ENCODE measurements at places on chromosomes 2 and 18.

DNA sequence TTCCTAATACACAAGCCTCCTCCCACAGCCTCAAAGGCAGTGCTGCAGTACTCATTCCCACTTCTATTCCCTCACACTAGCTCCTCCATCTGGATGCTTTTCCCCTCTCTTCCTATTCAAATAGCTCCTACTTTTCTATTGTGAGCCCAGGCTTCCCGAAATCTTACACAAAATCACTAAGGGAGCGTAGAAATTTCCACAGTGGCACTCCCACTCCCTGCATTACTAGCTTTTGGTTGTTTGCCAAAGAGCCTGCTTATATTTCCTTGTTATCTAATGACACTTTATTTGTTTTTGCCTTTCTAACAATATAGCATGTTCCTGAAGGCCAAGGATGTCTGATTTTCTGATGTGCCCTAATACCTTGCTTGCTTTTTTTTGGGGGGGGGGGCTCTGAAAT, 10.9 kb downstream of the EPAS1 start:
- DNase-seq = no peak

GRCh38 chr18:38575648-38576047, 1010.0 kb upstream of the CELF4 start:
- DNase-seq = no peak

DNA sequence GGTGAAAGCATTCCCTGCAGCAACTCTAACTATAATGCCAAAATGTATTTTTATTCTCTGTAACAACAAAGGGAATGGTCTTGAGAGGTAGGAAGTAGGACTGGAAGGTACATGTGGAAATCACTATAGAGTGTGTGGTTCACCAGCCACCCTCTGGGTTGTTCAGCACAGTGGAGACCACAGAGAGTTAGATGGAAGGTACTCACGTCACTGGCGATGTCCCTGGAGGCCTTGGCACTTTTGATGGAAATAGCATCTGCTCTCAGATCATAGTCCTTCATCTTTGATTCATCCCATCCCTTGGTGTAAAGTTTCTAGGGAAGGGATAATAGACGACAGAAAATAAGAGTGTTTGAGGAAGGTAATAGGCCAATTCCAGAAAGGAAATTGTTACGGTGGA, 124.0 kb downstream of the NEB start:
- DNase-seq = no peak

DNA sequence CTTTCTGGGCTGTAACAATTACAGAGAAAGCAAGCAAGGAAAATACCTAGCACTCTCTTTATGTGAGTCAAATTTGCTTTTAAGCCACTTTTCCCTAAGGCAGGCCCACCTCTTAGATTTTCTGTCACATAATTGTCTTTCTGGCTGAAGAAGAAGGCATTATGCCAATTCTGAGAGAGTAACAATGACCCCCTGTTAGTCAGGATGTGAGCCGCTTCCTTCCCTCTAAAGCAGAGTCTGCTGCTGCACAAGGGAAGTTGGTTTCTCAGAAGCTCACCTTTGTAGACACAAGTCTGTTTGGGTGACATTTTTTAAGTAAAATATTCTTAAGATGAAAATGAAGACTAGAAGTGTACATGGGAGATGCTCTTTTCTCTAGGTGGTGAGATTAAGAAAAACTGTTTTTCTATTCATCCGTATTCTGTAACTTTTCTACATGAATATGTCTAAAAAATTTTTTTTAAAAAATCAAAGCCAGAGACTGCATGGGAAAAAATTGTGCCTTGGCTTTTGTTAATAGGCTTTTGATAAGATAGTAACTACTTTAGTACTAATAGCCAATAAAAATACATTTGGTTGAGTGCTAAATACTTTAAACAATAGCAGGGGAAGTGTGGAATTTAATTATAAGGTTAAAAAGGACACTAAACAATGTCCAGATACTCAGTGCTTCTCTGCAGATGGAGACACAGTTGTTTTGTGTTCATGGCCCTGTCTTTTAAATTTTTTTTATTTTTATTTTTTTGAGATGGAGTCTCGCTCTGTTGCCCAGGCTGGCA, 33.4 kb upstream of the VPS54 start:
- DNase-seq = no peak

DNA sequence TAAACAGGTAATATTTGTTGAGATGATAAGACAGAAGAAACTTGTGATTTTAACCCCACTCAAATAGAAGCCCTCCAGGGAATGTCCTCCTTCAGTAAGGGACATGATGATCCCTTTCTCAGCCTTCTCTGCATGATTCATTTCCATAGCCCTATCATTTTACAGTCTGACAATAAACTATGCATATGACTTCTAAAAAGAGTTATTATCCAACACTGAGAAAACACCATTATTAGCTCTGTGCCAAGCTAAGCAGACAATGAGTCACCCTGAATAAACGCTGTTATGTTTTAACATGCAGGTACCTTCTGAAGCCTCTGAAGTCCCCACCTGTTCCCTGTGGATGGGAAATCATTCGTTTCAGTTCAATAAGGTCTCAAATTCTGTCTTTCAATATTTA, 54.7 kb downstream of the DTNB start:
- no peak for DNase-seq

- no peak for DNase-seq
Measured at GRCh38 chr2:60976875-60977561, 40.5 kb upstream of the PEX13 start.

- no peak for DNase-seq
Measured at GRCh38 chr2:149616681-149617456, 29.3 kb upstream of the MMADHC start.

GRCh38 chr2:17163638-17164037, 354.6 kb downstream of the RAD51AP2 start:
- no peak for DNase-seq

GRCh38 chr2:109401370-109401769, 212.4 kb downstream of the SEPTIN10 start:
- DNase-seq = no peak

DNA sequence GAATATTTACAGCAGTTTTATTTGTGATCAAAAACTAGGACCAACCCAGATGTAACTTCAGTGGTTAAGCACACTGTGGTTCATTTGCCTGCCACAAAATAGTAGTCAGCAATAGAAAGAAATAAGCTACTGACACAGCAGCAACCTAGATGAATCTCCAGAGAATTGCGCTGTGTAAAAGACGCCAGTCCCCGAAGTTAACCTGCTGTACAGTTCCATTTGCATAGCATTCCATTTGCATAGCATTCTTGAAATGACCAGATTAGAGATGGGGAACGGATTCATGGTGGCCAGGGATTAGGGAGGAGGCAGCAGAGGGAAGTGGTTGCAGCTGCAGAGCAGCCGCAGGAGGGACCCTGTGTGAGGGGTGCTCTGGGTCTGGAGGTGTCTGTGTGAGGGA, 39.3 kb upstream of the NFATC1 start:
- no peak for DNase-seq

GRCh38 chr2:72689579-72690195, 136.1 kb downstream of the EXOC6B start:
- DNase-seq = no peak

- no peak for DNase-seq
Measured at GRCh38 chr2:15787535-15788454, 152.6 kb upstream of the MYCN start.

GRCh38 chr2:44638649-44639048, 276.9 kb downstream of the CAMKMT start:
- DNase-seq = no peak

DNA sequence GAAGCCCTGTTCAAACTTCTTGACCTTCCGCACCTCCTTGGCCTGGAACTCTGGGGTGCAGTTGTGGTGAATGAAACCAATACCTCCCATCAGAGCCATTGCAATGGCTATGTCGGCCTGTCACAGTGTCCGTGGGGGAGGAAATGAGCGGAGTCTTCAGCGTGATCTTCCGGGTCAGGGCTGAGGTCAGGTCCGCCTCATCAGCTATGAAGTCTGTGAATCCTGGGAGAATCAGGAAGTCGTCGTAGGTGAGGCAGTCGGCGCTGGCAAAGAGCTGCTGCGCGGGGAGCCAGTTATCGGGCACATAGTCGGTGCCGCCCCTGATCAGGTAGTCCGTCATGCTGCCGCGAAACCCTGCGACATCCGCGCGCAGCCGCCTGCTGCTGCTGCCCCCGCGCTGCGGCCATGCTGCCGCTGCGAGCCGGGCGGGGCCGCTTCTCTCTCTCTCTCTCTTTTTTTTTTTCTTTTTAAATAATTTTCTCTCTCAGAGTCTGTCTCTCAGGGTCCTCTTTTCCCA, 154.1 kb upstream of the ZSWIM2 start:
- DNase-seq = no peak

- DNase-seq = no peak
Measured at GRCh38 chr2:10231551-10232085, 71.1 kb upstream of the HPCAL1 start.

- no peak for DNase-seq
Measured at GRCh38 chr2:148981781-148982180, 56.7 kb upstream of the LYPD6B start.

- no peak for DNase-seq
Measured at GRCh38 chr2:91477731-91478672, 2786.5 kb downstream of the RPIA start.

GRCh38 chr2:132401326-132401725, 15.3 kb upstream of the GPR39 start:
- DNase-seq = no peak

DNA sequence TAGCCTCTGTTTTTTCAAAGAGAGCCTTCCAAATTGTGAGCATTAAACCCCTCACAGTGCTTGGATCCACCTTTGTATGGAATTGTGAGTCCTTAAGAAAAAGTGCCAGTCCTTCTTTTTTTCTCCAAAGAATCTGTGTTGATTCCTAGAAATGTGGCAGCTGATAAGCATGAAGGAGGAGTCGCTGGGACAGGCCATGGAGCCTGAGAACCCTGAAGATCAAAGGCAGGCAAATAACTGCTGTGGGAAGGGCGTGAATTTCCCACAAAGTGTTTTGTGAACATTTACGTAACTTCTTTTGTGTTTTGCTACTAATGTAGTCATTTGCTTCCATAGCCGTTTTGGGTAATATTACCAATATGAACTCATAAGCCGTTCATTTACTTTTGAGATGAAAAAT, 27.7 kb upstream of the CHMP1B start:
- DNase-seq = no peak

GRCh38 chr18:48409591-48410094, 460 bp upstream of the ZBTB7C start:
- DNase-seq = peak; percentile 41
